Peyer's patch (tissue), 4 donors: ENCODE measurements at places on chromosomes 5 and 9.

- no peak for DNase-seq
Observed at GRCh38 chr9:696332-697323, 144.9 kb upstream of the DMRT1 start.

- no peak for DNase-seq
Observed at GRCh38 chr5:42582723-42583122, 159.5 kb downstream of the GHR start.

GRCh38 chr9:125785248-125785751, 38.1 kb downstream of the PBX3 start:
- DNase-seq = no peak

GRCh38 chr9:19769213-19769612, 19.6 kb downstream of the SLC24A2 start:
- DNase-seq = no peak

- no peak for DNase-seq
Observed at GRCh38 chr5:31221001-31221400, 27.5 kb downstream of the CDH6 start.

DNA sequence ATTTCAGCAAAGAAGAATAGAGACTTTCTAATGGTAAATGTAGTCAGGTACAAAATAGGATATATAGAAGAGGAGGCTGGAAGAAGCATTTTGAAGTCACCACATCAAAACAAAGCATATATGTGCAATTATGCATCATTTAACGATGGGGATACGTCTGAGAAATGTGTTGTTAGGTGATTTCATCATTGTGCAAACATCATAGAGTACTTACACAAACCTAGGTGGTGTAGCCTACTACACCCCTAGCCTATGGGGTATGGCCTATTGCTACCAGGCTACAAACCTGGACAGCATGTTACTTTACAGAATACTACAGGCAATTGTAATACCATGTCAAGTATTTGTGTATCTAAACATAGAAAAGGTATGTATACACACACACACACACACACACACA, 28.4 kb downstream of the ELP1 start:
- DNase-seq = no peak

- DNase-seq = no peak
Observed at GRCh38 chr5:174725261-174725990, 1.0 kb downstream of the MSX2 start.
